ENCODE measurements at places on chromosomes 2 and 18.

- no peak for DNase-seq
Observed at GRCh38 chr2:185990861-185991525, 252.4 kb downstream of the FSIP2 start.

DNA sequence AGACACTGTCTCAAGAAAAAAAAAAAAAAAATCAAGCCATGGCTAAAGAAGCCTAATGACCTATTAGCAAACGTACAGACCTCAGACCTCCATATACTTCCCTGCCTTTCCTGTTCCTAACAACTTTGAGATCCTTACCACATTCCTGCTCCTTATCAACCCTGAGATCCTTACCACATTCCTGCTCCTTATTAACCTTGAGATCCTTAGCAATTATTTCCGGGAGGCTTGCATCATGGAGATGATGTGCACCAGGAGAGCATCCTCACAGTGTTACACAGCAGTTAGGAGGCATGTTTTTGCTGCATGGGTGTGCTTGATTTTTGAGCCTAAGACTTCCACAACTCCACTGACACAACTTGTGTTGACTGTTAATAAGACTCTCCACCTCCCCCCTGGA is 54.6 kb upstream of the RASGRP3 start:
- DNase-seq = no peak

DNA sequence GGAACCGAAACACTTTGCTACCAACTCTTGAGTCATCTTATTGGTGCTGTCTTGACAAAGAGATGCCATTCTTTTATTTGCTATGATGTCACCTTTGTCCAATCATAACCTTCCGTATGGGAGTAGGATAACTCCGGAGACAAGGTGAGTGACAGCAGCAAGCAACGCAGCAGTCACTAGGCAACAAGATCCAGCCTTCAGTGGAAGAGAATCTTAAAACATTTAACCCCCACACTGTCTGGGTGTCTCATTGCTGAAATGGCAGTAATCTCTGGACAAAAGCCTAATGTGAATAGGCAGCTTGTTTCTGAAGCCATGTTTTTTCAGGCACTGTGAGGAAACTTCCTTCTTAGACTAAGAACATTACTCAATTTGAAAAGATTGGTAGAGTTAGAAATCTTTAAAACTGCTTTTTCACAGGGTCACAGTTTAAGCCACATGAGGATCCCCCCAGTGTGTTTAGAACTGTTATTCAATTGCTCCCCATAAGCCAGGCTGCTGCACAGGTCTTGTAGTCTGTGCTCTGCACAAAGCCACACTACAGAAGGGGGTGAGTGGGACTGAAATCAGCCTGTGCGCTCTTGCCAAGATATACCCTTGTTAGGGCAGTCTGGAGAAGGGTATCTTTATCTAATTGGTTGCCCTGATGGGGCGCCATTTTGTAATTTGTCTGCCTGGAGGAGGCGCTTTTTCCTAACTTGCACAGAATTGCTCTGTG is 131.5 kb upstream of the STON1 start:
- DNase-seq = no peak

DNA sequence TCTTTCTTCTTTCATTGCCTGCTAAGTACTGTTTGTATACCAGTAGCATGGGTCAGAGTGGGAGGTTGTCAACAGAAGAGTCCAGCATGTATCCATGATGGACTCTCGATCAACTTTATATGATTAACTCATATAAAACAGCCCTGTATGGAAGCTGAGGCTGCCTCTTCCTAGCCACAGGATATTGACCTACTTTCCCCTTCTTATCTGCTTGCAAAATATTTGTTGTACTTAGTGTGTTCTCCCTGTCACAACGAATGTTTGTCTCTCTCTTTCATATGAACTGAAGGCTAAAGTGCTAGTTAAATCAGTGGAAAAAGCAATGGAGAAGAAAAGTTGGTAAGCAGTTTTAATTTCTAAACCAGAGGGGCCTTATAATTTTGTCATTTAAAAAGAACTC is 17.8 kb downstream of the MYO1B start:
- no peak for DNase-seq

- no peak for DNase-seq
Observed at GRCh38 chr18:269480-270095, 1.7 kb upstream of the THOC1 start.

DNA sequence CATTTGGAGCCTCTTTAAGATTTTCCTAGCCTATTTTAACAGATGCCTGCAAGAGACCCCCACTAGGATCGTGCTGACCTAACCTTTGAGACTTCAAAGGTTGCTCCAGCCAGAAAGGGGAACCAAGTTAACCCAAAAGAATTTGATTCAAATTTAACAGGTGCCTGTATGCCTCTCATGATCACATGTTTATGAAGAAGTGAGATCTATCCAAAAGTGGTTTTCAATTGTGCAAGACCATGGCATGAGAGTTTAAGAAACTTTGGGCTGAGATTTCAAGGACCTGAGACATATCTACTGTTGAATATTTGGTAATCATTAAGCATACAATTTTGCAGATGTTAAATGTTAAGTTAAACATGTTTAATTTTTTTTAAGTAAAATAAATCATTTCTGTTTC is 1.3 kb upstream of the RSAD2 start:
- DNase-seq = no peak

GRCh38 chr2:134275058-134275862 is 21.4 kb downstream of the MGAT5 start:
- no peak for DNase-seq

GRCh38 chr18:76605341-76605929 is 110.4 kb upstream of the ZNF516 start:
- no peak for DNase-seq

- no peak for DNase-seq
Observed at GRCh38 chr18:35500113-35500512, 2.4 kb upstream of the INO80C start.

GRCh38 chr2:12727065-12727464 is 10.3 kb downstream of the TRIB2 start:
- no peak for DNase-seq

DNA sequence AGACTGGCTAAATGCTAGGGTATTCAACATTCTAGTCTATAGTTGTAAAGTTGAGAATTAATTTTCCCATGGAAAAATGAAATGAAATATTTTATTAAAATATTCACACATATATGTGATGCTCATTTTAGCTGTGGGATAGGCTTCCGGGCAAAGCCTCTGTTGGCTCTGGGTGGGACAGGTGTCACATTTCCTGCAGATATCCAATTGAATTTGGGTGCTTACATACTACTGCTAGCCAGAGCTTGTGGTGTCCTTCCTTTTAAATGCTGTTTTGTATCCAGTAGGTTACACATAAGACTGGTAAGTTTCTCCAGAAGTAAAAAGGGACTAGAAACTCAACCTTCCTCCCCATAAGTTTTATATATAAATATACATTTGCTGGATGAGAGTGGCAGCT is 73.8 kb downstream of the RPRM start:
- DNase-seq = no peak

DNA sequence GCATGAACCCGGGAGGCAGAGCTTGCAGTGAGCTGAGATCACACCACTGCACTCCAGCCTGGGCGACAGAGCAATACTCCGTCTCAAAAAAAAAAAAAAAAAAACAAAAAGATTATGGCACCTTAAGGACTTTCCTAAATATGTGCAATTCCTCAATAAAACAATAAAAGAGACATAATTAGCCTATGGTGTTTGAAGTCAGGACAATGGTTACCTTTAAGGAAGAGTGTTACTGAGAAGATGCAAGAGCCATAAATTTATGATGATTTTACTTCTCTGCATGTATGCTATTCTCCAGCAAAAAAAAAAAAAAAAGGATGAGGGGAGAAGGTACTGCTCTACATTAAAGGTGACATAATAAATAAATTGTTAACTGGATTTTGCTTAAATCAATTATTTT is 208.2 kb upstream of the STK17B start:
- DNase-seq = no peak

- no peak for DNase-seq
Observed at GRCh38 chr2:118970396-118971135, 28.6 kb downstream of the MARCO start.

- no peak for DNase-seq
Observed at GRCh38 chr2:18427762-18428161, 132.7 kb downstream of the RDH14 start.

DNA sequence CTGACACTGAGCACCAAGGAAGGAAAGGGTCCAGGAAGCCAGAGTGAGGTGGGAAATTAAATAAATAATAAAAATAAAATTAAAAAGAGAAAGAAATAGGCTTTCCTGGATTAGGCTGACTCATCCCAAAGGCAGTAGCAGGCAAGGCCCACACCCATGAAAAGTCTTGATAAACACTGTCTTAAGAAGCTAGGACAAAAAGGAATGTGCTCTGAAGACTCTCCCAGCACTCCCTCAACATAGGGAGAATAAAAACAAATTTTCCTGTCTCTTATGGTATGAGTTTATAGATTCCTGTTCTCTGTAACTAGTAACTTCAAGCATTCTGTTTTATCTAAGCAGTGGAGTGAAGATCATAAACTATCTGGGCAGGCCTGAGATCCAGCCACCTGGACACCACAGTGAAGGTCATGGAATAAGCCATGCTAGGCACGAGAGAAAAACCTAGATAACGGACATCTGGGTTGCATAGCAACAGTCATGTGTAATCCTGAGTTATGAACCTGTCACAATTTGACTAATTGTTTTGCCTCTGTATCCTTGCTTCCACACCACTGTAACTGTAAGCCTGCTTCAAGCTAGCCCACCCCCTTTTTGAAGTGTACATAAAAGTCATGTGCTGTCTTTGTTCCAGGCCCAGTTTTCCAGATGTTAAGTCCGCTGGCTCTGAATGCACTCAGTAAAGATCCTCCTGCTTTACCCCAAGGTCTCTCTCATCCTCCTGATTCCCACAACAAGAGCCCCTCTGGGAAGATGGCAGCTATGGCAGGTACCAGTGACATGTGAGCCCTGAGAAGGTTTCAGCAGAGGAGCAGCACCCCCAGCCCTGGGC is 107.8 kb downstream of the NDUFA10 start:
- DNase-seq = no peak

DNA sequence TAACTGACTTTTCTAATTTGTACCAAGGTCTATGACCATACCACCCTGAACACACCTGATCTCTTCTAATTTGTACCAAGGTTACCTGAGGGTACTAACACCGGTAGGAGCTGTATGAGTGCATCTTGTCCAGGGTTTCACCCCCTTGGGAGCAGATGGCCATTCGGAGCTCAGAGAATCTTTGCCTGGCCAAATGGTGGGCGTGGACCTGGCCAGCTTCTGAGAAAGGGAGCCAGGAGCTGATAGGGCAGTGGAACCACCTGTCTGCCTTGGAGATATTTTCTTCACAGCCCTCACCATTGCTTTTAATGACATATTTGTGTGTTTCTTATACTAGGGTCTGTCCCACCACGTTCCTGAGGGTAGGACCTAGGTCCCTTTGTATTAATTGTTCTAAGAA is 188.9 kb downstream of the LDLRAD4 start:
- DNase-seq = no peak

DNA sequence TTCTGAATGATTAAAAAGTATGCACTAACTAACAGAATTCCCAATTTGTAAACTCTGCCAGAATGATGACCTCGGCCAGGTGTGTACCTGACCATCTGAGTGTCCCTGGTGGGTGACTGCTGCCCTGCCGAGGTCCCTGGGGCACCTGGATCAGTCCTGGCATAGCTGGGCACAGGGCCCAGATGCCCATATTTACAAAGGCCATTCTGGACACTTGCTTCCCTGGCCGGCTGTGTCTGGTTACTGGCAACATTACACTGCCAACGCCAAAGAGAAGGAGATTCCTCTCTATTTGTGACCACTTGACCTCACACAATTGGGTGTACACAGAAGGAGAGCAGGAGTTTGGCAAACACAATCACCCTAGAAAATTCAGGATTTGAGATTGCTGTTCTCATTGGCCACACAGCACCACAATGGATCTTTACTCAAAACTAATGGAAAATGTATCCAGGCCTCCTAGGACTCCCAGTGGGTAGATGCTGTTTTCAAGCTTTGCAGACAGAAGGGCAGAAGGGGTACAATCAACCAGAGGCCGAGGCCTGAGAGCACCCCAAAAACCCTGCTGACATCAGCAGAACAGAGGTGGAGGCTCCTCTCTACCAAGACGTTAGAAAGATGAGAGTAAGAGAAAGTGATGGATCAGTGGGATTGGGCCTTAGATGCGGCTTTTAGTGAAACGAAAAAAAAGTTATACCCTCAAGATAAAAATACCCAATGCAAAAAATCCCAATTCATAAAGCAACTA is 58.3 kb upstream of the PXDN start:
- no peak for DNase-seq

- no peak for DNase-seq
Observed at GRCh38 chr2:134197445-134197844, 56.4 kb upstream of the MGAT5 start.

GRCh38 chr2:44118257-44118656 is 50.4 kb upstream of the PPM1B start:
- DNase-seq = no peak

DNA sequence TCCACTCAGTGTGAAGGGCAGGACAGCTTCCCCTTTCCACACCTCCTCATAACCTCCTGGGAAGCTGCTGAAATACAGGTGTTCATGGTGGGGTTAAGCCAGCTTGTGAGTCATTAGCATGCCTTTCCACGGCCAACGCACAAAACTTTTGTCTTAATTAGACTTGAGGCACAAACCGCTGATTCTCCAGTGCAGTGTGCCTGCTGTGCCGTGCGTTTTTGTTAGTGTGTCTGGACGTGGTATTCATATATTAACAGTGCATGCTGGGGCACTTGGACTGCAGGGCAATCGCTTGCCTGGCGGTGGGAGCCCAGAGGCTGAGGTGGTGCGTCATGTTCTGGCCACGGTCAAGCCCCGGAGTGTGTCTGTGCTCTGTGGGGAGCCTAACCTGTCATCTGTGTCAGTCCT is 156.2 kb downstream of the SH3RF3 start:
- DNase-seq = peak; percentile 46

DNA sequence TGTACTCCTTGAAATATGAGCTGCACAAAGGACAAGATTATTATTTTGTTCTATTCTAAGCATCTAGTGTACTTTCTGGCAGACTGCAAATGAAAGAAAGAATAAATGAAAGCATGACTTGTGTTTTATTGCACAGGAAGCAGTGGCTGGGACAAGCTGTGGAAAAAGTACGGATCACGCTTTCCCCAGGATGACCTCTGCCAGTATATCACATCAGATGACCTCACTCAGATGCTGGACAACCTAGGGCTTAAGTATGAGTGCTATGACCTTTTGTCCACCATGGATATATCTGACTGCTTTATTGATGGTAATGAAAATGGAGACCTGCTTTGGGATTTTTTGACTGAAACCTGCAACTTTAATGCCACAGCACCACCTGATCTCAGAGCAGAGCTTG is 49.4 kb downstream of the HNMT start:
- no peak for DNase-seq

DNA sequence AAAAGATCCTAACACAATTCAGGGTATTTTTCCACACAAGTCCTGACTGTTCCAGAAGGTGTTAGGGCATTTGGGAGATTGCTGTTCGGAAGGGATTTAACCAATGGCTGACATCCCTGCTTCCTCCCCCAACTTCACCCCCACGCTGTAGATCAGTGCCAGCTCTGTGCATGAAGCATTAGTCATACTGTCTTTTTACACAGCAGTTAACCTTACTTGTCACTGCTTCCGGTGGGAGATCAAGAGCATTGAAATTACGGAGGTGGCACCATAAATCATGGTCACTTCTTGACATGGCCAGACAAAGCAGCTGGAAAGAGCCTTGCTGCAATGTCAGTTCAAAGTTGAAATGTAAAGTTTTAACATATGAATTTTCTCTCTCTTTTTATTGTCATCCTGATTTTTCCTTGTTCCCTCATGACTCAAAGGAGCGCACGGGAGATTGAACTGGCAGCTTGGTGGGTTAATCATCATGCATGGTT is 70.2 kb downstream of the HRH4 start:
- DNase-seq = no peak

GRCh38 chr2:41410011-41410410 is 637.8 kb upstream of the PKDCC start:
- no peak for DNase-seq

GRCh38 chr2:6159606-6160005 is 467.4 kb downstream of the SOX11 start:
- DNase-seq = no peak
